T follicular helper cell (primary cell): ENCODE measurements at places on chromosomes 3 and 15.

- DNase-seq: no peak
Observed at GRCh38 chr3:183069086-183069485, 30.2 kb downstream of the MCCC1 start.

GRCh38 chr3:141181196-141181595 lies 50.4 kb upstream of the PXYLP1 start:
- DNase-seq: no peak

DNA sequence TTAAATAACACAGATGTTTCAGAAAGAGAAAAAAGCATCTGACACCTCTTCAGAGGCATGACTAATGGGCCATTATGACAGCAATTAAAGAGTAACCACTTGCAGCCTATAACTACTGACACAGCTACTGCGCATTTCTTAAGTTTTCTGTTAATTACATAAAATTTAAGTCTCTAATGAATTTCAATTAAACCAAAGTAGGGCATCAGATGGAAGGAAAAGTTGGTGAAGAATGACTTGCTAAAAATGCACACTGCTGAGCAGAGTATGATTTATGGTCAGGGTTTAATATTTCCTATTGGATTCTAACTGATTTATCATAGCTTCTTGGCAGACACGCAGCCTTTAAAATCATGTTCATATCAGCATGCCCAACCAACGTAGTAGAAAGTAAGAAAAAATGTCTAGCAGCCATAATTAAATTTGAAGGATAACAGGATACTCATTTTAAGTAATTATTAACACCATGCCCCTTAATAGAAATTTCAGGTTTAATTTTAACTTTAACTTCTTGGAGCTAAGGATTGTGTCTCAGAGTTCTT lies 140.0 kb downstream of the CBLB start:
- no peak for DNase-seq

DNA sequence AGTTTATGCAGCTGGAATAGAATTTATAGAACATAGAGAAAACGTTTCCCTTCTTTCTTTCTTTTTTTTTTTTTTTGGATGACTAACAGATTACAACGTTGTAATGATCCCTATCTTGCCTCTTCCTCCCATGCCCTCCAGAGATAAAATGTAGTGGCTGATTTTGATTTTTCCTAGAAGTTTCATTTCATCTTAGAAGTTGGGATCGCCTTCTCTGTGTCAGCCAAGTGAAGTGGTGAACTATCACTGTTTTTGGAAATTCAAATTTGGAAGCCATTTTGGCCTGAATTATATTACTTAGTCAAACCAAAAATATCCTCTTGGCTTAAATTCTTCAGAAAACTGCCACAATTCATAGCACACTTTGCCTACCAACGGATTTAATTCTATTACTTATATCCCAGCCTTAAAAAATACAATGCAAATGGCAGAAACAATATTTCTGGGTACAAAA lies 1025.5 kb upstream of the NR2F2 start:
- DNase-seq: no peak

DNA sequence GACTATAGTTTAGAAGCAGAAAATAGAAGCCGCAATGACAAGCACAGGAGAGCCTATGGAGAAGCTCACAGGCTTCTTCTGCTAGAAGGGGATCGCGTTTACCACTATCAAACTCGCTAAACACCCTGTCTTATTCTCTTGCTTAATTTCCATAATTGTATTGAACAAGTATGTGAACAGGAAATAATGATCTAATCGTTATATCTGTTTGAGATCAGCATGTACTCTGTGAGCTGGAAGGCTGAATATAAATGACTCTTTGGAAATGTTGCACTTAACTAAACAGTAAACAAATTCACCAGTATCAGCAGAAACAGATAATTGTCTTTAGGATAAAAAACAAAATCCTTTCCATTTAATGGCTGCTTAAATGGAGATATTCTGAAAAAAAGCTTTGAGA lies 15.0 kb downstream of the NEK10 start:
- no peak for DNase-seq

DNA sequence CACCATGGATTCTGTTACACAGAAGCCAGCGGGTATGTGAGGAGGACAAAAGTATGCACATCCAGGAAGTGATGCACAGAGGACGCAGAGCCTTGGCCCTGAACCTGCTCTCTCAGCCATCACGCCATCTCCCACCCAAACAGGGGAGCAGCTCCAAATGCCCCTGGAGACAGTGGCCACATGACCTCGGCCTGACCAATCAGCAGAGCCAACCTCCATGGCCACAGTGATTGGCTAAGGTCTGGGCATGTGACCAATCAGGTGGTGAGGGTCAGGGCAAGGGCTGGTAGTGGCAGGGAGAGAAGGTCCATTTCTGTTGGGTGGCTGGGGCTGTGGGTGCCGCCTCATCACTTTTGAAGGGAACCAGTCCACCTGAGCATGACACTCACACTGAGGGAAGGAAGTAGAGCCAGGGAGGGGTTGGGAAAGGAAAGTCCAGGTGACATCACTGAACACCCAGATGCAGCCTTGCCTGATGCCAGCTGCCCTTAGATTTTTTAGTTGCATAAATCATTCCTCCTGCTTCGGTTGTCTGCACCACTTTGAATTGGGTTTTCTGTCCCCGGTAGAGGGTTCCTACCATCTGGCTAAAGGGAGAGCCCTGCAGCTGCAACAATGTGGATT lies 70.3 kb upstream of the IQSEC1 start:
- no peak for DNase-seq

- no peak for DNase-seq
Observed at GRCh38 chr3:23580096-23580713, 225.6 kb upstream of the UBE2E1 start.

DNA sequence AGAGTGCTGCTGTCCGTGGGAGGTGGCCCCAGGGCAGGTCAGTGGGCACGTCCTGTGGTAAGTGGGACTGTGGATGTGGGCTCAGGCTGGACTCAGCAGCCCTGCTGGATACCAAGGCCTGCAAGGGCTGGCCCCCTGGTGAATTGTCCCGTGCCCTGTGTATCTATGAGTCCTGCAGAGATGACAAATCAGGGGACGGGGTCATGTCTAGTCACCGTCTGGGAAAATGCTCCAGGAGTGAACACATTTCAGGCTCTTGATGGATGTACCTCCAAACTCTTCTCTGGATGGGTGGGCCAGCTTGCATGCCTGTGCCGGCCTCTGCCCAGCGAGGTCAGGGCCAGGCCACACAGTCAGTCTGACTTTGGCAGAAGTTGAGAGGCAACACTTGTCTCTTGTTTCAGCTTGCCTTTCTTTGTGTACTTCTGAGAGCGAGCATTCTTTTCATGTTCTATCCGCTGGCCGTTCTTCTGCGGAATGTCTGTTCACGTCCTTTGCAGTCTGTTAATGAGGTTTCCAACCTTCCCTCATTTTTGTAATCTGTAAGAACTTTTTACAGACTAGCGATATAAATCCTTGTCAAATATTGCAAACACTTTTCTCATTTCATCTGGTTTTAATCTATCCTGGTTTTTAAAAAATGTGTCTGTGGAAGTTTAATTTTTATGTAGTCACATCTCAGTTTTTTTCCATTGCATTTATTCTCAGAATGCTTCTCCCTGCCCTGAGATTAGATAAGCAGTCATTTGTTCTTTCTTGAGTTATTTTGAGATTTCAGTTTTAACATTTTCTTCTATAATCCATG lies 11.4 kb upstream of the STAB1 start:
- DNase-seq: no peak

- no peak for DNase-seq
Observed at GRCh38 chr3:5001805-5002173, 22.6 kb downstream of the BHLHE40 start.

- DNase-seq: no peak
Observed at GRCh38 chr15:75109021-75109735, 85.8 kb downstream of the PPCDC start.

DNA sequence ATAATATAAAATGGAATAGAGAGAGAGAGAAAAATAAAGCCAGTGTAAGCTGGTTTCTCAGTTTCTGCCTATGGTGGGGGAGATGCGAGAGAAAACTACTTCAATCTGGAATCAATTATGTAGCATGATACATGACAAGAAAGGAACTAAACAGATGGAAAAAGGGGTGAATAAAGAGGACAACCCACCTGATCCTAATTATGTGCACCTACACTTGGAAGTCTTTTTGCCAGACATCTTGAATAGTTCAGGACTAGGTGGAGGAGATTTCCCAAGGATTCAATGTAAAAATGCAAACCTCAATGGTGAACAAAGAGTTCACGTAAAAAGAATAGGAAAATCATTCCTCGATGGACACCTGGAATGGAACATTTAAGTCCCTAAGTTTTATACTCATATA lies 524.4 kb upstream of the RGMA start:
- no peak for DNase-seq

DNA sequence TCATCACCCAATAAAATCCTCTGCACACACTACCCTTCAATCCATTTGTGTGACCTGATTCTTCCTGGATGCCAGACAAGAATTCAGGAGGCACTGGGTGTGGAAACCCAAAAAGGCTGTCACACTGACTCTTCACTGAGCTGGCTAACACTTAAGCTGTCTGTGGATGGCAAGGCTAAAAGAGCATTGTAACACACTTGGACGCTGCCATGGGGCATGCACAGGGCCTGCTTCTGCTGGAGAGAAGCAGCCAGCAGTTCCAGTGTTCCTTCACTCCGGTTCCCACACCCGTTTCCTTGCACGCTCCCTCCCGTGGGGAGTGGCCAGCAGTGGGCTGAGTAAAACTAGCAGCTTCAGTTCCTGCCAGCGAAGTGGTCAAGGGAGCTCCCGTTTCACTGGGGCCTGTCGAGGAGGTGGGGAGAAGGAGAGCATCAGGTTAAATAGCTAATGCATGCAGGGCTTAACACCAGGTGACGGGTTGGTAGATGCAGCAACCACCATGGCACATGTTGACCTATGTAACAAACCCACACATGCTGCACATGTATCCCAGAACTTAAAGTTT lies 737.1 kb downstream of the FHIT start:
- DNase-seq: no peak

DNA sequence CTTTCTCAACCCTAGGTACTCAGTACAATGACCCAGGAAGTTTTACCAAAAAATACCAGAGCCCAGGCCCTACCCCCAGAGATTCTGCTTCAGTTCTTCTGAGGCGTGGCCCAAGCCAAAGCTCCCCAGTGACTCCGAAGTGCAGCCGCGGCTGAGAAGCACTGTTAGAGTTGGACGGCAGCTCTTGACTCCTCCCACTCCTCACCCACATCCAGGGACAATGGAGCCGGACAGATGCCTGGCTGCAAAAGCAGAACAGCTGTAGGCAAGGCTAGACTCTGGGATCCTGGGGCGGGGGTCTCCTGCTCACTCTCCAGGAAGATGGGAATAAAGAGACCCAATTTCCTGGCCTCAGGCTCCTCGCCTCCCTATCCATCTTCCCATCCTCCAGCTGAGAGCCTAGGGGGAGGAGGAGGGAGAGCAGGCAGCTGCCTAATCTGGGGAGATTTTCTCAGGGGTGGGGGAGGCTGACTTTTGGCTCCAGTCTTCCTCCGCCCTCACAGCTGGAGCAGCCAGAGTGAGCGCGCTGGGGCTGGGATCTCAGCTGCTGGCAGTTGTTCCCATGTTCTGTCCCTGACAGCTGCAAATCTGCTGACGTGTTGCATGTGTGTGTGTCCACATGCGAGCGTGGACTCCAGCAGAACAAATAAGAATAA lies 223.8 kb downstream of the OPA1 start:
- DNase-seq: no peak

- DNase-seq: no peak
Observed at GRCh38 chr3:122366379-122366749, 16.7 kb downstream of the MIX23 start.

GRCh38 chr3:76025561-76025960 lies 240.2 kb upstream of the ZNF717 start:
- DNase-seq: no peak

DNA sequence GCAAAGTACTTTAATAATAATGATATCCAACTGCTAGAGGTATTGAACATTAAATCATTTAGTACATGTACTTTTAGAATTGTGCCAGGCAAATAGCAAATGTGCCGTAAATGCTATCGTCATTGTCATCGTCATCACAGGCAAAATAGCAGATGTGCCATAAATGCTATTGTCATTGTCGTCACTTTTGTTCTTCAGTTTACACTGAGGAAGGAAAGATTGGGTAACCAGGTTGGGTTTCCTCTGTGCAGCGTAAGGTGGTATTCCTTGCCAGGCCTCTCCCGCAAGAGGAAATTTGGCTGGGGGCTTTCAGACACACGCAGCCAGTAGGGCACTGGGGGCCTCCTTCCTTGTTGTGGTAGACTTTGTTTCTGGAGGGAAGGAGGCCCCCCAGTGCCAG lies 26.4 kb downstream of the ABHD17C start:
- DNase-seq: no peak

DNA sequence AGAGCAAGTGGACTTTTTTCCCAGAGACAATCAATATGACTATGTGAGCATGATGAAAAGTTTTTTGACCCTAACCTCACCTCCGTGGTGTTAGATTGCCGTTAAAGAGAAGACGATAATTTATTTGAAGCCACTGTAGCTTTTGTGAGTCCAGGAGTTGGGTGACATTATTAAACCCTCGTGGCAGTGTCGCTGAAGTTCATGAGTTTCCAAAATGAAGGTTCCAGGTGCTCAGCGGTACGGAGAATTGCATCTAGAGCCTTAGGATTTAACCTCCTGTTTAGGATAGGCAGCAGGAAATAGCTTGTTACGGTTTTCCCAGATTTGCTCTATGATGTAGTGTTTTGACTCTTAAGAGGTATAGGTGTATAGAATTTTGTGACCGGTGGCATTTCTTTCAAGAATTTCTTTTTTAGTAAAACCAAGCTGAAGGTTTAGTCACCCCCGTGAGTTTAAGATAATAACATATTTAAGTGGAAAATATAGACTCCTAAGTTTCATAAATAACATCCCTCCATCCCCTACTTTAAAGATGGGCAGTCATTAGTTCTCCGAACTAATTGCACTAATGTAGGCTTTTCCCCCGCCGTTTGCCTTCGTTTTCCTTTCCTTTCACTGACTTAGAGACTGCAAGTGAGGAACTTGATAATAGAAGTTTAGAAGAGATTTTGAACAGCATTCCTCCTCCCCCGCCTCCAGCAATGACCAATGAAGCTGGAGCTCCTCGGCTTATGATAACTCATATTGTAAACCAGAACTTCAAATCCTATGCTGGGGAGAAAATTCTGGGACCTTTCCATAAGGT lies 2.0 kb downstream of the SMC4 start:
- no peak for DNase-seq

DNA sequence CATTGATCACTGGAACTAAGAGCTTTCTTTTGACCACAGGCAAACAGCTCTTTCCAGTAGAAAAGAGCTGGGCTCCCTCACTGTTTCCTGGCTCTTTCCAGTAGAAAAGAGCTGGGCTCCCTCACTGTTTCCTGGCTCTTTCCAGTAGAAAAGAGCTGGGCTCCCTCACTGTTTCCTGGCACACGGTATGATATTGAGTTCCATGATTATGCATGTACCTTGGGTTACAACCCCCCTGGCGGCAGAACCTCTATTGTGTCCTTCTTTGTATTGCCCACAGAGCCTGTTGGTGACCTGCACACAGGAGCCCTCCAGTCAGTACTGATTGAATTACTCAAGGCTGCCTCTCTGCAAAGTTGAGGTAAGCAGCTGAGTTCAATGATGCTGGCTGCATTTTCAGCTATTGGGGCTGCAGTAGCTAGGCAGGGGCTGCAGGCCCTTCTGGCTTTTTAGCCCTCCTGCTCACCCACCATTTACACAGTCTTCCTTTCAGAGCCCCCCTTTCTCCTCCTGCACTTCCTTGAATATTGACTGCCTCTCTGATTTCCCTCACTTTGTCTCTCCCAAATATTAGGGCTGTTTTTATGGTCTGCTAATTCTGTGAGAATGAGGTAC lies 10.2 kb downstream of the ACKR2 start:
- DNase-seq: no peak

- no peak for DNase-seq
Observed at GRCh38 chr15:57437564-57437963, 61.3 kb downstream of the CGNL1 start.
